Erythroblast (primary cell): ENCODE measurements at places on chromosomes 3 and 15.

DNA sequence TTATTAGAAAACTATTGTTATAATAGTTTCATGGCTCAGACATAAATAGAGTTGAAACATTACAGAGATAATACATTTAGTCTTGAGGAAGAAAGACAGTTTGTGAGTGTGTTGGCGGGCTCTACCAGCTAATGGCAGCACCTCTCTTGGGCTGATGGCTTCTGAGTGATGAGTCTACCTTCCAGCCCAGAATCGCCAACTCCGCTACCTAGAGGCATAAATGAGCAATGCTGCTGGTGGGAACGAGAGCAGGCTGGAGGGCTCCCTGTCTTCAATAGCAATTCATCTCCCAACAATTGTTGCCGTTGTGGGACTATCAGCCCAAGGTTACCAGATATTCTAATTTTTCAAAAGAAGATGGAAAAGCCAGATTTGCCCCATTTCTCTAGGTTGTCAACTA lies 388.7 kb downstream of the FOXP1 start:
- DNase-seq = no peak

GRCh38 chr3:85800676-85801075 lies 841.9 kb downstream of the CADM2 start:
- DNase-seq = no peak

GRCh38 chr3:55570271-55570711 lies 83.2 kb upstream of the WNT5A start:
- no peak for DNase-seq

DNA sequence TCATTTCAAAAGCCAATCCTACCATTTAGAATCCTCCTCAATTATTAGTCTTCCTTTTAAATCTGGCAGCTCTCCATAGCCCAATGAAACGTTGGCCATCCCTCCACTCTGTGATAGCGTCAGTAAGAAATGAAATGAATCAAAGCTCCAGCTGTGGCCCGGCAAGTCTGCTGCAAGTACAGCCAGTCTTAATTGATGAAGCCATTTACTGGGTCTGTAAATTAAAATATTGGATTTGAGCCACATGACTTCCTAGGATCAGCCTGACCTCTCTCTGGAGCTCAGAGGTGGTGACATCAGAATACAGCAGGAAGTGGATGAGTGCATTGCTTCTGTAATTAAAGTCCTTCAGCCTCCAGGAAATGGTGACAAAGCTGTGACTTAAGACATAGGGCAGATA lies 347.0 kb upstream of the LMCD1 start:
- no peak for DNase-seq

DNA sequence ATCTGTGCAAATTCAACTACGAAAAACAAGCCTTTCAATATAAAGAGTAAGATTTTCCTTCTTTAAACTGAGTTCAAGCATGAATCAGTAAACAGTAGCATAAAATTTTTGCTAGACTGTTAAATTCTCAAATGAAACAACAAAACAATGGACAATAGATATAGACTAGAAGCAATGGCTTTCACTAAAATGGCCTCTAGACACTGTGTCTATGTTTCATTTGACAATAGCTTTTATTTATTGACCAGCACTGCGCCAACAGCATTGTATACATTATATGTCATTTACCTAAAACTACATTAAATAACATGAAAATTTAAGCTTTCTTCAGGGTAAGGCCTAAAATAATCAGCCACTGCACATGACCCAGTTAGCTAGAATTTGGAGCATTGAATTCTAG lies 148.5 kb downstream of the DUT start:
- DNase-seq = no peak

DNA sequence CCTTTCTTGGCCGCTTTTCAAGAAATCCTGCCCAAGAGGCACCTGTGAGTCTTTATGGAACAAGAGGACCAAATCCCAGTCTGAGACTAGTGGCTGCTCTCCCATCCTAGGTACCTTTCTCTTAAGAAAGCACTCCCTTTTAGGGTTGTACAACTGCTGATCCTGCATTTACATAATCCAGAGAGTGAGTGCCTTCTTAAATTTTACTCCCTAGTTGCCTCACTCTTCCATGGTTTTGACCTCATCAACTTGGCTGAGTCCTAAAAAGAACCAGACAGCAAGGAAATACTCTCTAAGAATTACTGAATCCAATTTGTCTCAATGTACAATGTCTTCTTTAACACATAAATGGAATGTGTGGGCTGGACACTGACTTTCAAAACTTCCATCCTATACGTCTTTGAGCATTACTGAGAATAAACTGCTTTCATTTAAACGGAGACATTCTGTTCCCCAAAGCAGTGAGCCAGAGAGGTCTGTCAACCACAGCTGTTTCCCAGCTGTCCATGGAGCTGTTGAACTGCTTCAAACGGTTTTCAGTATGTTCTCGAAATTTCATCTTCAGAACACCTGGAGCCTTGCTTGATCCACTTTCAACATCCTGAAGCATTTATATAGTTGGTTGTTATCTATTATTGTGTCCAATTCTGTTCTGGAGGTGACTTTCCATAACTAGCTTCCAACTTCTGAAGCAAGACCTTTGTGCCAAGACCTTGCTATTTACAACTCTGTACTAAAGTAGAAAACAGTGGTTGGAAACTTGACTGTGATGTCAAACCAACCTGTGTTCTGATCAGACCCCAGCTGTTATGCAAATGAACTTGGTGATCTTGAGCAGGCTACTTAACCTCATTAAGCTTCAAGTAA lies 179.1 kb downstream of the SLC9A9 start:
- DNase-seq = no peak

DNA sequence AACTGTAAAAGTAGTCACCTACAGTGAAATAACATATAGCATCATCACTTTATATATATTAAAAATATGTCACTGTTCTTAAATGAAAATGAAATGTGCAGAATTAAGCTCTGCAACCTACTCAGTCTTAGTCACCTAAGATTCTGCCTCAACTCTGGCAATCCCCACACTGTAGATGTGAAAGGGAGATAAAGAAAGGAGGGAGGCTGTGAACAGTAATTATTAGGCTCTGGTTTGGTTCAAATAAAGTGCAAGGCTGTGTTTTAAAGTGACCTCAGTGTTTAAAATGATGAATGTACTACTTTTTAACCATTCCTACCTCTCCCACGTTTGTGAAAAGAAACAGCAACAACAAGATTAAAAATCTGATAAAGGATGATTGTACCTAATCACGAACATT lies 72.2 kb downstream of the ATP8B4 start:
- DNase-seq = no peak

- DNase-seq = no peak
These were observed 64.2 kb downstream of the TBC1D5 start for GRCh38 chr3:17678116-17678741.

DNA sequence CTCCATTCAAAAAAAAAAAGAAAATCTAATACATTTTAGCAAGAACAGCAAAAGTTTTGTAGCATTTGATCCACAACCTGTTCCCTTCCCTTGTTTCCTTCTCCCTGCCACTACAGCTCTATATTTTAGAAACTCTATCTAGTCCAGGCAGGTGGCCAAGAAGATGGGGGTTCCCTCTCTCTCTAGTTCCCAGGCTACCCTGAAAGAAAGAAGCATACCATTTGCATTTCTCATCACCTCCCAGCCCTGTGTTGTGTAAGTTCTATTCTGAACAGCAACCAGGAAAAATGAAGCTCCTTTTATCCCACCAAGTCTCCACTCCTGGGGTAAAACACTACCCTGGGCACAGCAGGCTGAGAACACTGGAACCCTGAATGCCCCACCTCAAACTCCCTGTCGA lies 100.0 kb downstream of the PCCB start:
- DNase-seq = no peak

DNA sequence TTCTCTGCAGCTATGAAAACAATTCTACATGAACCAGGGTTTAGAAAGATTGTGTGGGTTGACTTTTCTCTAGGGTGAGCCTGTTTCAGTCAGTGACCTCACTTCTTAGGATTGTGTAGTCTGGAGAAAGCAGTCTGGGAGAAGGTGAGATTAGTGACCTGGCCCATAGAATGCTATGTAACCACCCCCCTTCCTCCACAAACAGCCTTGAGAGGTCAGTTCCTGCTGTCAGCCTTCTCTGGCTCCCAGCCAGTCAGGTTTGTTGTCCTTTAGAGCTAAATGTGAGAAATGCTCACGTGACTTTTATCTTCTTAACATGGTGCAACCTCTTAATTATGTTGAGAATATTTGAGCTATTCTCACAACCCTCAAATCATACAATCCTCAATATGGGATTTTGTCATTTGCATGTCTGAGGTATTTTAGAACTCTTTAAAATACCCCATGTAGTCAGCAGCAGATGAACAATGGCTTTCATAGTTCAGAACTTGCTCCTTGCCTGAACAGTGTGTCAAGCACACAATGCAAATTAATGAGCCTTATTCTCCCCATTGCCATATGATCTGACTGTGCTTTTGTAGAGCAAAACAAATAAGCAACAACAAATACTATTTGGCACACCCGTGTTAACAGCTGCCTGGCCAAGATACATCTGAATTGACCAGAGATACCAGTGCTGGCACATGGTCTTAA lies 311.6 kb downstream of the CNTN6 start:
- no peak for DNase-seq

GRCh38 chr15:38401106-38401505 lies 52.8 kb upstream of the FAM98B start:
- no peak for DNase-seq

- no peak for DNase-seq
These were observed 135.6 kb upstream of the BCL6 start for GRCh38 chr3:187880851-187881250.

DNA sequence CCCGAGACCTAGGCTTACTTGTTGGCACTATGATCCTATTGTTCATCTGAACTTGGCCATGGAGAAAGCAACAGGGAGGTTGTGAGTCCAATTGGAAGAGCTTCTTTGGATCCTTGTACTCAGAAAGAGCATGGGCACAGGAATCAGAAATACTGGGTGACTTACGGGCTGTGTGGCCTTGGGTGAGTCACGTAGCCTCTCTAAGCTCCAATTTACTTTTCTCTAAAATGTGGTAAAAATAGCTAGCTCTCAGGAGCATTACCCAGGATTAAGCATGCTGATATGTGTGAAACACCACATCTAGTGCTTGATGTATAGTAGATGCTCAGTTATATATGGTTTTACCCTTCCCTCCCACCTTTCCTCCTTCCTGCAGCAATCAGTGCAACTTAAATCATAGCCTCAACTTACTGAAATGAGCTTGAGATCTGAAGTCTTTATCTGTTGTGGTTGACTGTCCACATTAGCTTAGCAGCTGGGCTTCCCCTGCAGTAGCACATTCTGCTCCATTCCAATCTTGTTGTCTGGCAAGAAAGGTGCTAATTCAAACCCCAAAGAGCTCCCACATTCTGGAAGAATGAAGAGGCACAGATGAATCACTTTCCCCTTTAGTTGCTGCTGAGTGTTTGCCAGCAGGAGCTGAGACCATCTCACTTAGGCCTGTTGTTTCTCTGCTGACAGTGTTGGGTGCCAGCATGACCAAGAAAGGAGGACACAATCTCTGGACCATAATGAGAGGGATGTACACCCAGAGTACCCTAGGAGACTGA lies 299.1 kb upstream of the TRIM42 start:
- no peak for DNase-seq

DNA sequence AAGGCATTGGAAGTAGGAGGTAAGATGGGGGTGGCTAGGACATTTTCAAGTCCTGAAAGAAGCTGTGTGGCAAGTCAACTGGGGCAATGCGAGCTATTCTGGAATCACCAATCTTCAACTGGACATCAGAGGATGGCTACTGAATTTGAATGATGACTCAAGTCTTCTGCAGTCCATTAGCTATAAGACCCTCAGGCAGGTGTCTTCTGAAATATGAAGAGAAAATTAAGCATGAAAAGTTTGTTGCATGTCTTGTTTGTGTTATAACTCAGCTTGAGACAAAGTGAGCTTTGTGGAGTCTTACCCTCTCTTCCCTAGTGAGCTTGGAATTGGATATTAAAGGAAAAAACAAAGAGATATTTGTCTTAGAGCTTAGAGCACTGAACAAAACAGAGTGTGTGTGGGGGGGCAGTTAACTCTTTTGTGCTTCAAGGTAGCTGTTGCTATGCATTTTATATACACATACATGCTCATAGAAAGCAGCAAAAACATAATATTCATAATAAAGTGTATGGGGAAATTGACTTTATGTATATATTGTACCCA lies 979.1 kb downstream of the MCTP2 start:
- DNase-seq = no peak

- no peak for DNase-seq
These were observed 36.0 kb downstream of the PXYLP1 start for GRCh38 chr3:141267629-141268028.

DNA sequence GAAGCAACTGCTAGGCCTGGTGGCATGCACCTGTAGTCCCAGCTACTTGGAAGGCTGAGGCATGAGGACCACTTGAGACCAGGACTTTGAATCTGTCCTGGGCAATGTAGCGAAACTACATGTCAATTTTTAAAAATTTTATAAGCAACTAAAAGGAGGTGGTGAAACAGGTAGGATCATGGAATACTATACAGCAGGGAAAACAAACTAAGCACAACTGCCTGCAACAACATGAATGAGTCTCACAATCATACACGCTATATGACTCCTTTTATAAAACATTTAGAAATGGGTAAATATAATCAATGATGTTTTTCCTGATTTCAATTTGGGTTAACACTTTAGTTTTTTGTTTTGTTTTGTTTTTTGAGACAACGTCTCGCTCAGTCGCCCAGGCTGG lies 29.5 kb upstream of the CNBP start:
- DNase-seq = no peak

DNA sequence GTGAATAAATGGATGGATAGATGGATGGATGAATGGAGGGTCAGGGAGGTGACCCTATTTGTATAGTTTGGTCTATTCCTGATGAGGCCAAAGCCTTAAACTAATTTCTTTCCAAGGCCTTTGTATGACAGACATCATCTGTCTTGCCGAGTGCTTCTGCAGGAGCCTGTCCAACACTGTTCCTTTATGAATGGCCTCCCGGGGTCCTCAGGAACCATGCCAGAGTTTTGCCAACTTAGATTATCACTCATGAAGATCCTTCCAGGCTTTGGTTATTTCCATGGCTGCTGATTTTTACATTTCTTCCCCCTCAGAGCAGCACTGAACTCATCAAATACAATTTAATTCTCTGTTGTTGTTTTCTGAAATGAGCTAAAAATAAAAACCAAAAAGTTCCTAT lies 133.0 kb upstream of the SOX2 start:
- DNase-seq = no peak

DNA sequence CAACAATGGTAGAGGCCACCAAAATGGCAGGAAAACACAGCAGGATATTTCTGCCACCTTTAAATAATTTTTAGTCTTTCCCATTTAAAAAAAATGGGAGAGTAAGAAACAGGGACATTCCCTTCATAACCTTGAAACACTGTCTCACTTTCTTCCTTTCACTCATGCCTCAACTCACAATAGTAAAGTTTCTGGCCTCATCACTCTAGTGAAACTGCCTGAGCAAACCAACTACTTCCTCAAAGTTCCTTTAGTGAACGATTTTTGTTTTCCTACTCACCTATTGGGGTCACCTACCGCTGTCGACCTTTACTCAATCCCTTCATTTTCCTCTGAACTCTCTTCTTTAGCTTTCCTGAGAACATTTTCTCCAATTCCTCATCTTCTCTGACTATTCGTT lies 33.0 kb downstream of the SHC4 start:
- no peak for DNase-seq

DNA sequence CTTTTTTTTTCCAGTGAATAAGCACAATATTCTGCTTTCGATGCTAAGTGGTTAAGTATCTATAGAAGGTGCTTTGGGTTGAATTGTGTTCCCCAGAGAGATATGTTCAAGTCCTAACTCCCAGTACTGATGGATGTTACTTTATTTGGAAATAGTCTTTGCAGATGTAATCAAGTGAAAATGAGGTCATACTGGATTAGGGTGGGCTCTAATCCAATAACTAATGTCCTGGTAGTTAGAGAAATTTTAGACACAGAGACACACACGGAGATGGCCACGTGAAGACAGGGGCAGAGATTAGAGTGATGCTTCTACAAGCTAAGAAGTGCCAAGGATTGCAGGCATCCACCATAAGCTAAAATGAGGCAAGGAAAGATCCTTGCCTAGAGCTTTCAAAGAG lies 662.3 kb downstream of the NAALADL2 start:
- DNase-seq = no peak
